LNCaP clone FGC (cell line): ENCODE measurements at places on chromosomes 1 and 21.

- no peak for DNase-seq
Observed at GRCh38 chr1:225578251-225578977, 74.5 kb downstream of the ENAH start.

- peak; percentile 72 for DNase-seq
Observed at GRCh38 chr1:2526824-2527555, 594 bp upstream of the PANK4 start.

- DNase-seq = no peak
Observed at GRCh38 chr1:44260792-44261170, 47.5 kb downstream of the DMAP1 start.

GRCh38 chr1:110211496-110212168 is 1.5 kb downstream of the KCNC4 start:
- DNase-seq = no peak

- no peak for DNase-seq
Observed at GRCh38 chr1:108814343-108815125, 42.4 kb downstream of the AKNAD1 start.

DNA sequence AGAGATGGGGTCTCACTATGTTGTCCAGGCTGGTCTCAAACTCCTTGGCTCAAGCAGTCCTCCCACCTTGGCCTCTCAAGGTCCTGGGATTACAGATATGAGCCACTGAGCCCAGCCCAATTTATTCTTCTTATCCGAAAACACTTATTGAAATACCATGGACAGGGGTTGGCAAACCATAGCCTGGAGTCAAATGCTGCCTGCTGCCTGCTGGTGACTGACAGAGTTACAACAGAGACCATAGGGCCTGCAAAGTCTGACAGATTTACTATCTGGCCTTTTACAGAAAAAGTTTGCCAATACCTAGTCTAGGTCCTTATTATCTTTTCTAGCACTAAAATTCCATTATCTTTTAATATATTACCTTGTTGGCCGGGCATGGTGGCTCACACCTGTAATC is 87.1 kb upstream of the ZNF281 start:
- DNase-seq = no peak

GRCh38 chr1:165994107-165994506 is 166.7 kb downstream of the UCK2 start:
- DNase-seq = no peak

- no peak for DNase-seq
Observed at GRCh38 chr1:78916986-78917385, 89.5 kb downstream of the ADGRL4 start.

GRCh38 chr1:164054331-164054730 is 504.7 kb upstream of the PBX1 start:
- no peak for DNase-seq

DNA sequence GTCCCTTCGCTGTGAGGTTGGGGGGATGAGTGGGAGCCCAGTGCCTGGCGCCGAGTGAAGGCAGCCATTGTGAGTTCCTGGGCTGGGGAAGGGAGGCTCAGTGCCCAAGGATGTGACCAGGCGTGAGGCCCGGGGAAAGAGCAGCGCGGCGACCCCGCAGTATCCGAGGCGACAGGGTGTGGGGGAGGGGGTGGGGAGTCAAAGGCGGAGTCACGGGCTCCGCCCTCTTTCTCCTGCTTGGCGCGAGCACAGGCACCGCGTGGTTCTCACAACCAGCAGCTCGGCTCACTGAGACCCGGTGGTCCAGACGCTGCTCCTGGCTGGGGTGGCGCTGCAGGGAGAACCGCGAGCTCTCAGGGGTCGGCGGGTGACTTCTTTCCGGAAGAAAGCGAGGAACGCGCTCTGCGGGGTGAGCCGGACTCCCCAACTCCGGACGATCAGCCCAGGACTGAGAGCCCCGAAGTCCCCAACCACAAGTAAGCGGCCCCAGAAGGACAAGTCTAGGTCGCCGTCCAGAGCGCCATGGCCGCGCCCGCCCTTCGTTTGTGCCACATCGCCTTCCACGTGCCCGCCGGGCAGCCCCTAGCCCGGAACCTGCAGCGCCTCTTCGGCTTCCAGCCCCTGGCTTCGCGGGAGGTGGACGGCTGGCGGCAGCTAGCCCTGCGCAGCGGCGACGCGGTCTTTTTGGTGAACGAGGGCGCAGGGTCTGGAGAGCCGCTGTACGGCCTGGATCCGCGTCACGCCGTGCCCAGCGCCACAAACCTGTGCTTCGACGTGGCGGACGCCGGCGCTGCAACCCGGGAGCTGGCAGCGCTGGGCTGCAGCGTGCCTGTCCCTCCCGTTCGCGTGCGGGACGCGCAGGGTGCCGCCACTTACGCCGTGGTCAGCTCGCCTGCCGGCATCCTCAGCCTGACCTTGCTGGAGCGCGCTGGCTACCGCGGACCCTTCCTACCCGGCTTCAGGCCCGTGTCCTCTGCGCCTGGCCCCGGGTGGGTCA is at the start of gene HPDL:
Gene HPDL, plus strand, starts transcription at position 269 of the 997 bp plus-strand sequence. Its CDS starts 254 bp downstream, at position 523.
- DNase-seq = no peak

GRCh38 chr1:216794586-216794985 is 71.4 kb upstream of the ESRRG start:
- DNase-seq = no peak

DNA sequence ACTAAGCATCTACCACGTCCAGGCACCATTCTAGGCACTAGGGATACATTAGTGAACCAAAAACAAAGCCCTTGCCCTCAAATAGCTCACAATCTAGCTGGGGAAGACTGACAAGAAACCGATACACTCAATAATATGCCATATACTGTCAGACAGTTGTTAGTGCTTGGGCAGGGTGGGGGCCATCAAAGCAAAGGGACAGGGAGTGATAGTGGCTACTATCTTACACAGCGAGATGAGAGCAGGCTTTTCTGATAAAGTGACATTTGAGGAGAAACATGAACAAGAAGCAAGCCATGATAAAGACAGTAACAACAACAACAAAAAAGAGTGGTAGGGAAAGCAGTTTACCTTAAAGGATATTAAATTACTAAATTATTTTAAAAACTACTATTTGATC is 41.1 kb downstream of the ERO1B start:
- no peak for DNase-seq

DNA sequence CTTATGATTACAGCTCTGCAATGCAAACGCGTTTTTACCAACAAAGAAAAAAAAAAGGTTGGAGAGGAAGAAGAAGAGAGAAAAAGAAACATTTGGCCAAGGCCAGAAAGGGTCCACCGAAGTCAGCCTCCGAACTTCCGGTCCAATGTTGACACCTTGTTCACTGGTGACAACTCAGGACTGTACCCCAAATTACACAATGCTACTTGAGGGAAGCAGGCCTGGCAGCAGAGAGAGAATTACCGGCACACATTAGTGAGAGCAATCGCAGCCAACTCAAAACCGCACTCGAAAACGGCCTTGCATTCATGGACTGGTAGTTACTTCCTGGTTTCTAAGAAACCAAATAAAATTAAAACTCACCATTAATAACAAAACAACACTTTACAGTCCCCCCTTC is 652.5 kb downstream of the KIF26B start:
- no peak for DNase-seq

DNA sequence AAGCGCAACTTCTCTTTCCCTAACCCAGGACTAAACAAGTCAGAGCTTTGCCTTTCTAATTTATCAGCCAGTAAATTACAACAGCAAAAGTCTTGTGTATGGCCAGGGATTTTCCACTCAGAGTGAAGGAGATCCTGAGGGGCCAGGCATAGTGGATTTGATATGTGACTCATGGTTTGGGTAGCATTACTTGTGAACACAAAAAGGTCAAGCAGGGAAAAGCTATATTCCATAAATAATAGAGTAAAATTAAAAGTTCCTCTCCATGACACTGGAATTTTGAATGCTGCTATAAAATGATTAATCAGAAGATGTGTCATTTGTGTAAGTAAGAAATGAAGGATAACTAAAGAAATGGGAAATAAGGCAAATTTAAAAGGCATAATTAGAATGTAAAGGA is 284.8 kb downstream of the HLX start:
- no peak for DNase-seq

GRCh38 chr1:18751425-18751824 is 108.0 kb downstream of the TAS1R2 start:
- DNase-seq = no peak

DNA sequence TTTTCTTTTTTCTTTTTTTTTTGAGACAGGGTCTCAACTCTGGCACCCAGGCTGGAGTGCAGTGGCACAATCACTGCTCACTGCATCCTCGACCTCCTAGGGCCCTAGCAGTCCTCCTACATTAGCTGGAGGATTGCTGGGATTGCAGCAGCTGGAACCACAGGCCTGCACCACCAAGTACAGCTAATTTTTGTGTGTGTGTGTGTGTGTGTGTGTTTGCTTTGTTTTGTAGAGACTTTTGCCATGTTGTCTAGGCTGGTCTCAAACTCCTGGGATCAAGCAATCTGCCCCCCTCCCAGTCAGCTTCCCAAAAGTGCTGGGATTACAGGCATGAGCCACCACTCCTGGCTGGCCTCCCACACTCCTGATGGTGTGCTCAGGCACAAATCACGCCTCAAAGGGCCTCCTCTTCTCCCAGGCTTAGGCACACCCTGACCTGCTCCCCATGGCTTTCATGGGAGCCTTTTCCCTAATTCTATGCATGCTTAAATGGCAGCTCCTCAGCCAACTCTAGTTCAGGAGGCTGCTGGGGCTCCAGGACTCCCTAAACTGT is 9.4 kb downstream of the FAM229A start:
- DNase-seq = no peak

- no peak for DNase-seq
Observed at GRCh38 chr21:38979271-38980121, 173.8 kb downstream of the ETS2 start.

GRCh38 chr1:165536016-165536415 is 7.8 kb upstream of the LRRC52 start:
- DNase-seq = no peak

DNA sequence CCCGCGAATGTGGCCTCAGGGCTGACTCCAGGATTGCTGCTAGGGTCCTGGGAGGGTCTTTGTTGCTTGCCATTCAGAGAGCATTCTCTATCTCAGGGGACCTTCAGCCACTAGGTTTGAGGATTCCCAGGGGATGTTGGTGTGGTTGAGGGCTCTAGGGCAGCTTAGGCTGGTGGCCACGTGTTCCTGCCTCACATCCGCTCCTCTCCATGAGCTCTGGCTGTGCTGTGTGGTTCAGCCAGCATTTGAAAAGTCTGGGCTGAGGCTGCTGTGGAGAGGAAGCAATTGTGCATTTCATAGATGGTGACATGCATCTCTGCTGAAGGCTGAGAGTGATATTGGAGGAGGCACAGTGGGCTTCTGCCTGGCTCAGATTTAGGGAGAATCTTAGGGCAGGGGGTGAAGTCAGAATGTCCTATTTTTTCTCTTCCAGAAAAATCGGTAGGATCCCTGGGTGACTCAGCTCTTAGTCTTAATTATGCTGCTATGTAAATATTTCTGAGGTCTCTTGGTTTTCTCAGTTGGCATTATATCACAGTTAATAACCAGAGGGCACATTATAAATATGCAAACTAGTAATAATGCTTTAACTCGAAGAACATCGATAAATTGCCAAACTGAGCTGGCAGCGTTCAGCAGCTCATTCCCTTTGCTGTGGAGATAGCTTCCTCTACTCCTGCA is 182.3 kb downstream of the CAMTA1 start:
- DNase-seq = no peak

DNA sequence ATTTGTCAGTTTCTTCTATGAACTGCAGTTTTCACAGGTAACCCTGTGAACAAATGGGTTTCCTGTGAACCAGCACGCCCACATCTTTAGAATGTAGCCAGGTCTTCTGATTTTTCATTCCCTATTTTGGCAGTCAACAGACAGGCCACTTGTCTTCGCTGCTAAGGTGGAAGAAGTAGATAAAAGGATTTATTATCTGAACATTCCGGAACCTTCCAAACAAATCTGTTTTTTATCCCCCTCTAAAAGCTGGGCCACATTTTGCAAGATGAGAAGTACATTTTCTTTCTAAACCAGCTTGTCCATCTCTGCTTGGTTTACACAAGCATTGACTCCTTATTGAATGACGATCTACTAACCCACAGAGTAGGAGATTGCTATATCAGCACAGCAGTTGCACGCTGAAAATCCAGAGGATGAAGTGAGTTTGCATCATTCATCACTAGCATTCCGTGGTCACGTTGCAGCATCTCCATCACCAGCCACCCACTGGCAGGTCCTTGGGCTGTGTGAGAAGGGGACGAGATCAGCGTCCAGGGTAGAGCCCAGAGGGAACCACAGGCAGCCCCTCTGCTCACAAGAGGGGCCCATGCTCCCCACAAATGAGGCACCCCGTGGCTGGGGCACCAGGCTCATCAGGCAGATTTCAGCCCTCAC is 83.5 kb downstream of the TOMM20 start:
- DNase-seq = no peak

- no peak for DNase-seq
Observed at GRCh38 chr21:19400223-19400770, 996.7 kb upstream of the TMPRSS15 start.

- DNase-seq = no peak
Observed at GRCh38 chr1:100463791-100464424, 74.0 kb upstream of the GPR88 start.

DNA sequence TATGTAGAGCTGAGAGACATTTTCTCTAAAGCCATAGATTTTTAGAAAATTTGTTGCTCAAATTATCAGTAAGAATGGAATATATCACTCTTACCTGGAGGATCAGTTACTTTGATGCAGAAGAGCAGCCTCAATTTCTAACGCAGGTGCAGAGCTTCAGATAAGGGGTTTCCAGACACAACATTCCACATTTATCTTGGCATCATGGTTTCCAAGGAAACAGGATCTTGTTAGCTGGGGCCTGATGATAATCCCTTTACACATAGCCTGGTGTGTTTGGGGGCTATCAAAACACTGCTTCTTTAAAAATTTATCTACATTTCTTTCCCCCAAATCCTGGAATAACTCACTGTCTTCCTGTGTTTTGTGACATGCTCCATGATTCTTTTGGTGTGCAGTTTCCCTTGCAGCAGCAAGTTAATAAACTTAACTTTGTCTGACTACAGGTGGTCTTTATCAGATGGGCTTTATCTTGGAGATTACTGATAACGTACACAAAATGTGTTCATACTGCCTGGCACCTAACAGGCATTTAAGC is 2.7 kb upstream of the STX12 start:
- DNase-seq = no peak

DNA sequence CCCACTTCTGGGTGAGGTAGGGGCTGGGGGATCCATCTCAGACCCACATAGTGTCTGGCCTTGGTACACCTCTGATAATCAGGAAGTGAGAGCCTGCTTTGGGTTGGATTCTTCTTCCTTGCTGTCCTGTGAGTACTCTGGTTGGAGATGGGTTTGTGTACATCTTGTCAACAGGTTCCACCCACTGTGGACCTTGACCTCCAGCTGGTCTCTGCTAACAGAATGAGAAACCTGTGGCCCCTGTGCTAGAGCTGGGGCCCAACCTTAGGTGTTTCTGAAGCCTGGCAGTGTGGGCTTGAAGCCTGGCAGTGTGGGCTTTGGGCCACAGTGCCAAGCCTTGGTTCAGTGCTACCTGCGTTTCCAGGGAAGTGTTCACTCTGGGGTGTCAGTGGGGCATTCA is 2.6 kb downstream of the ZBTB48 start:
- DNase-seq = no peak

DNA sequence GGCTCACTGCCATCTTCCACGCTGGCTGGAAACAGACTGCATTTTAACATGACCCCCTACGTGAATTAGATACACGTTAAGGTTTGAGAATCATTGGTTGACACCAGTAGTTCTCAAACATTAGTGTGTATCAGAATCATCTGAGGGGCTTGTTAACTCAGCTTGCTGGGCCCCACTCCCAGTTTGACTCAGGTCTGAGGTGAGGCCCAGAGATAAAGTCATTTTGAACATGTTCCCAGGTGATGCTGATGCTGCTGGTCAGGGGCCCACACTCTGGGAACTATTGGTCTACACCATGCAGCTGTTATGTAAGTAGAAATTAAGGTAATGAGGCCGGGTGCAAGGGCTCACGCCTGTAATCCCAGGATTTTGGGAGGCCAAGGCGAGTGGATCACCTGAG is 1.3 kb downstream of the LSM10 start:
- DNase-seq = no peak
